NCI-H774 (cell line): ENCODE measurements at places on chromosomes 16 and 17.

- no peak for DNase-seq
Measured at GRCh38 chr16:68070806-68071517, 14.2 kb upstream of the NFATC3 start.

DNA sequence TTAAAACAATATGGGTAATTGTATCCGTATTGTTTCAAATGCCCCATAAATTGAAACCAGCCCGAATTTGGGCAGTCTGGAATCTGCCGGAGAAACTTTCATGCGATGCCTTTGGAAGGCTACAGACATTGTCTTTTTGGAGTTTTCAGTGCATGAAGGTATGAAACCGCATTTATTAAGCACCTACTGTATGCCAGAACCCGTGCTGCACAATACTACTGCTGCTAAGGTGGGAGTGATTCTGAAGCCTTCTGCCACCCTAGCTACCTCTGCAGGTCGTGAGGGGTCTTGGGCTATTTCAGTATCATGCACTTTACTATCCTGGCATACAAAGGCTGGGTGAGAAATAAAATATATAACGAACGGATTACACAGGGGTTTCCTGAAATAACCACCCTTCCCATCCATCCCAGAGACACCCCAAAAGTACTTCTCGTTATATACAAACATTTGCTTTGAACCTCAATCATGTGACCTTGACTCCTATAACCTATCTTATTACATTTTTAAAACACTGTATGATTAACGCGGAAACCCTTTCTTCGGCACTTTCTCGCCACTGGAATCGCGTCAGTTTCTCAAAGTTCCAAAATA, 1.0 kb upstream of the MSI2 start:
- no peak for DNase-seq

DNA sequence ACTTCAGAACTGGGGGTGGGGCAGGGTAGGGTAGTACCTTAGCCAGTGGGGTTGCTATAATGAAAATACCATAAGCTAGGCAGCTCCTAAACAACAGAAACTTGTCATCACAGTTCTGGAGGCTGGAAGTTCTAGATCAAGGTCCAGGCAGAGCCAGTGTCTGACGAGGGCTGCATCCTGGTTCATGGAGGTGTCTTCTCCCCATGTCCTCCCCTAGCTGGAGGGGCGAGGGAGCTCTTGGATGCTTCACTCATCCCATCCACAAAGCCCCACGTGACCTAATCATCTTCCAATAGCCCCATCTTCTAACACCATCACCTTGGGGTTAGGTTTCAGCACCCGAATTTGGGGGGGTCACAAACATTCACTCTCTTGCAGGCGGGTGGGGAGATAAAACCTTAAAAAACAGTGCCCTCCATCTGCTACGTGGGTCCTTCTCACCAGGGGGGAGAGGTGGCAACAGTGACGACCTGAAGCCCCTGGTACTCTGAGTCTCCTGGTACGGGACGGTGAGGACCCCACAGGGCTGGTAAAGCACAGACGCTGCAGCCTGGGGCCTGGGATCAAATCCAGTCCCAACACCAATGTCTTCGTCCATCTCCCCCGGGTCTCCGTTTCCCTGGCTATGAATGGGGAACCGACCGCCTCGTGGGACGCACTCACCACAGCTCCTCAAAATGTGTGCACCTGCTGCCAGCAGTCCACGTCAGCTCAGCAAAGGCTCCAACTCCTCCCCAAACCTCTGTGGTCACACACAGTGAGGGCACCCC, 22.8 kb downstream of the RAB40B start:
- no peak for DNase-seq

- DNase-seq: no peak
Measured at GRCh38 chr17:50210240-50211225, 9.1 kb upstream of the COL1A1 start.

DNA sequence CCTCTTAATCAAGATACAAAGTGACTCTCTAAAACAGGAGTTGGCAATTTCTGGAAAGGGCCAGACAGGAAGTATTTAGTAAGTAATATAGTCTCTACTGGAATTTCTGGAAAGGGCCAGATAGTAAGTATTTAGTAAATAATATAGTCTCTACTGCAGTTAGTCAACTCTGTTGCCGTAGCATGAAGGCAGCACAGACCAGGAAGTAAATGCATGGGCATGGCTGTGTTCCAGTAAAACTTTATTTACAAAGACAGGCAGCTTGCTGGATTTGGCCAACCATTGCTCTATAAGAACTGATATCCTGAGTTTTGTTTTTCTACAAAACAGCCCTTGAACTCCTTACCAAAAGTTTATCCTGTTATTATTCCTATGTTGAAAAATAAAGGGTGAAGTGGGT, 16.9 kb downstream of the LDAF1 start:
- no peak for DNase-seq

- DNase-seq: no peak
Measured at GRCh38 chr17:36672403-36672918, 71.1 kb downstream of the MRM1 start.

DNA sequence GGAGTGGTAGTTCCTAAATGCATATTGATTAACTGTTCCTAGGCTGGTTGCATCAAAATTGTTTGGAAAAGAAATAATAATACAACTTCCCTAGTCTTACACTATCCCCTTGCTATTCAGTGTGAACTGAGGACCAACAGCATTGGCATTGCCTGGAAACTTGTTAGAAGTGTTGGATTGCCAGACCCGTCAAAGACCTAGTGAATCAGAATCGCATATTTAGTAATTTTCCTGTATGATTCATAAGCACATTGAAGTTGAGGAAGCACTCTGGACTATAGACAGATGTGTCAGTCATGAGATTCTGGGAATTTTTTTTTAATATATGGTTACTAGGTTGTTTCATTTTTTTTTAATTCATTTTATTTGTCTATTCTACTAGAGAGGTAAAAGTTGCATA, 34.7 kb upstream of the KCNJ16 start:
- DNase-seq: no peak

DNA sequence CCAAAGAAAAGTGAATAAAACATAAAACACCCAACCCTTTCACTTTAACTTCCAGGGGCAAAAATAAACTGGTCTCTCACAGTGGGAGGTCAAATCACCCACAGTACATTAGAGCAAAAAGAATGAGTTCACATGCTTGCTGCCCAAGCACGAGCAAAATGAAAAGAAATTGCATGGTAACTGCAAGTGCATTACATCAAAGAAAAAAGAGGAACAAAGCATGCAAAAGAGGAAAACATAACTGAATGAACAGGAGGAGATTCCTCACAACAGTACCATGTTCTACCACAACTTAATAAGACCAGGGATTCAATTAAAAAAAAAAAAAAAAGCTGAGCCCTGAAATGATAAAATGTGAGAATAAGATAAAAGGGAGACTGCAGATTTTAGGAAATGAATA, 12.3 kb downstream of the DNAH2 start:
- DNase-seq: no peak

GRCh38 chr17:59627274-59627673, 7.6 kb downstream of the CLTC start:
- no peak for DNase-seq

DNA sequence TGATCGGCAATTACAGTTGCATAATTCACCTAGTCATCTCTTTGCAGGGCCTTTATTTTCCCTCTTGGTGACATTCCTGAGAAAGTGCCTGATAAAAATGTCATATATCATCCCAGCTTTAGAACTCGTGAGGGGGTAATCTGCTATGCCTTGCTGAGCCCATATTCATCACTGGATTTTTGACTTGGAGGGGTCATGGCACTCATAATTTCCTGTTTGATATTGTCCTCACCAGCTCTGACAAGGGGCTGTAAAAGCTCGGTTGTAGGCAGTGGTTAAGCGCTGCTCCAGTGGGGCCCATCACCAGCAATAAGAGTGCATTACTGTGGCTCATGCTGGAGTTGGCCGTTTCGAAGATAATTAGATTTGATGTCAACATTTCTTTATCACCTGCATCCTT, 227.3 kb downstream of the IRX3 start:
- DNase-seq: no peak

DNA sequence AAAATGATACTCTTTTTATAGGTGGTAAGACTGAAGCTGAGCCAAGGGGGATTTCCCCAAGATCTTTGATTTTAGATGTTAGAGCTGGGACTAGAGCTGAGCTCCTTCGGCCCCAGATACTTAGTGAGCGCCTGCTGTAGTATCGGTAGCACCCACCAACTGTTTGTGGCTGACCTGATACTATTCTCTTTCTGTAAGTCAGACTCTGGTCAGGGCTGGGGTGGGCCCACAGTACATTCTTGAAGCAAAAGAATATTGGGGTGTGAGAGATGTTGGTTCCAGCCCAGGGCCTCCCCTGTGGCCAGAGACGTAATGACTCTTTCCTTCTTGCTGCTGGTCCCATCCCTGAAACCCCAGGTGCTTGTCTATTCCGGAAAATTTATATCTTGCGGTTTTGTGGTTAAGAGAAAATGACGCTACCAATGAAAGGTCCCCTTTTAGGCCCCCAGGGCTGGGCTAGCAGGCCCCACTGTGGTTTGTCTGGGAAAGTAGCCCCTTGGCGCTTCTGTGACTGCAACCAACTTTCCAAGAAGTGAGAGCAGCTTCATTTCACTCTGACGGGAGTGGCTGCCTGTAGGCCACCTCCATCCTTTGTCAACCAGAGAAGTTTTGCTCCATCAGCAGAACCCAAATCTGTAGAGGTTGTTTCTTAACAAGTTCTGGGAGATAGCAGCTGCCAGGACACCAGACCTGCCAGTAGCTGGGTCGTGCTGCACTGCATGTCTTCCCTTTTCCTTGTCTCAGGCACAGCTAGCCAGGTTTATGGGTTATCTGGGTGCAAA, 86.4 kb upstream of the LGALS9 start:
- no peak for DNase-seq

DNA sequence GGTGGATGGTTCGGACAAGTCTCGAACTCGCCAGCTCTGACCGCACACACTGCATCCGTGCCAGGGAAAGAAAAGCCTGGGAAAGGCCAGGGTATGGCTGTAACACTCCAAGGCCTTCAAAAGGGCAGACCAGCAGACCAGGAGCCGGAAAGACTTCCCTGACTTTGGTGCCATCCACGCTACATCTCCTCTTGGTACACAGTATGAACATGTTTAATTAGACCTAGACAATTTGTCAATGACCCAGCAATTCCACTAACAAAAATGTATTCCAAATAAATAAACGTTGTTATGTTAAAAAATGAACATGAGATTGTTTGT, 637 bp upstream of the HDAC5 start:
- no peak for DNase-seq

GRCh38 chr17:61309362-61310256, 90.0 kb upstream of the TBX2 start:
- DNase-seq: no peak

GRCh38 chr17:38585056-38585917, 20.5 kb downstream of the SRCIN1 start:
- DNase-seq: no peak

DNA sequence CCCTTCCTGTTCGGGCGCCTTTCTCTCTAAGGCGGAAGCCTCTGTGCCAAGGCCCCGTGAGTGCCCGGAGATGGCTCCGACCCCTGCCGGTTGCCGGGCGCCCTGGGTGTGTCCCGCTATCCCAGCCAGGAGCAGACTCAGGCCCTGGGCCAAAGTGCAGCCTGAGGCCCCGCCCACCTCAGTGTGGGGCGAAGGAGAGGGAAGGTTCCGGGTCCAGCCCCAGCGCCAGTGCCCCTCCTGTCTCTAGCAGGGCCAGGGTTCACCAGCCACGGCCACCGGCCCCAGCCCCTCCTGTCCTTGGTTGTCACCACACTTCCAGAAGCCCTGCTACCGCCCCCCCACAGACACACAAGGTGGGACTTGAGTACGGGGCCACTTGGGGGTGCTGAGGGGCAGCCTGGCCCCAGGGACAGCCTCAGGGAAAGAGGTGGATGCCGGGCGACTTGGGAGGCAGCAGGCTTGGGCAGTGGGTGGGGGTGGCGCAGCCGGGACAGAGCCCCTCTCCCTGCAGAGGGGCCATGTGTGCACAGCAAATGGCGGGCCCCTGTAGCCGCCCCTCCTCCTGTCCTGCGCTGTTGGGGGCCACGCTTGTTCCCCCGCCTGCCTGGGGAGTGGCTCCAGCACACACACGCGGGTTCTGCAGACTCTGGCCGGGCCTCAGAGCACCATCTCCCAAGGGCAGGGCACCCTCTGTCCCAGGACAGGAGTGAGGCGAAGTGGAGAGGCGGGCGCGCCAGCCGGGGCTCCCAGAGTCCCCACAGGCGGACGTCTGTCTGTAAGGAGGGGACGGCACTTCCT, 6.0 kb downstream of the C1QTNF8 start:
- no peak for DNase-seq

DNA sequence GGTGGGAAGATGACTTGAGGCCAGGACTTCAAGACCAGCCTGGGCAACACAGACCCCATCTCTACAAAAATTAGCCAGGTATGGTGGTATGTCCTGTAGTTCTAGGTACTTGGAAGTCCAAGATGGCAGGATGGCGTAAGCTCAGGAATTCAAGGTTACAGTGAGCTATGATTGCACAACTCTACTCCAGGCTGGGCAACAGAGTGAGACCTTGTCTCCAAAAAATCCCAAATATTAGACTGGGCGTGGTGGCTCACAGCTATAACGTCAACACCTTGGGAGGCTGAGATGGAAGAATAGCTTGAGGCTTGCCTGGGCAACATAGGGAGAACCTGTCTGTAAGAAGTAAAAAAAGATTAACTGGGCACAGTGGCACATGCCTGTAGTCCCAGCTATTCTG, 30.8 kb downstream of the SUZ12 start:
- no peak for DNase-seq

- DNase-seq: no peak
Measured at GRCh38 chr16:85524365-85524629, 88.8 kb upstream of the GSE1 start.

GRCh38 chr17:5705876-5706576, 121.7 kb upstream of the NLRP1 start:
- no peak for DNase-seq

- no peak for DNase-seq
Measured at GRCh38 chr17:64504769-64505339, 1.2 kb downstream of the DDX5 start.

DNA sequence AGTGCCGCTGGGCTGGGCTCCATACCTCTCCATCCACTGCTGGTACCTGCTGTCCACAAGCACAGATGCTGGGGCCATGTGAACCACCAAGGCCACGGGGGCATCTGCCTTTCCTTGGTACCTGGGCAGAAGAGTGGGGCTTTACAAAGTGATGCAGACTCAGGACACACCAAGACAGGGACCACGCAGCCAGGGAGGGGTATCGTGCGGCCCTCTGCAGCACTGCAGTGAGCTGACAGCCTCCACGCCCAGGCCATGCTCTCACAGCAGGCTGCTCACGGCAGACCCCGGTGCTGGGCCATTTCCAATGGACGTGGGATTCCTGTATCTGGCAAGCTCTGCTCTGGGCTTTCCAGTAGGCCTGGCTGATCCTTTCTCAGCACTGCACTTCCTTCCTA, 14.4 kb downstream of the ELAC2 start:
- no peak for DNase-seq

DNA sequence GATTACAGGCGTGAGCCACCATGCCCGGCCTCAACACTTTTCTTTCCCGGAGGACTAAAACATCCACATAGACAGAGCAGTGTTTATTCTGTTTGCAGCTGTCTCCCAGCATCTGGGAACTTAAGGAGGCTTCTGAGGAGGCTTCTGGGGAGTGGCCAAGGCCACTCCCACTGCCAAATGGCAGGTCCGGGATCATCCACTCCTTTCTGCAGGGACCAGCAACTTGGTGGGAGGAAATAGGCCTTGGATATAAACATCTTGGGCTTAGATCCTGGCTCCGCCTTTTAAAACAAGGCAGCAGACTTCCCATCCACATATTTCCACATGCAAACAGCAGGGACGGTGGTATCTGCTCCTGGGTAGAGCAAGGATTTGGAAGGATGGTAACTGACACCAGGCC, 14.1 kb upstream of the SPATA32 start:
- DNase-seq: no peak
